ENCODE measurements at places on chromosomes 1 and 21.
A peak's percentile ranks its signal among the peaks of the same experiment; 100 is the strongest.

- no peak for DNase-seq
Observed at GRCh38 chr1:193312432-193312831, 126.0 kb upstream of the B3GALT2 start.

DNA sequence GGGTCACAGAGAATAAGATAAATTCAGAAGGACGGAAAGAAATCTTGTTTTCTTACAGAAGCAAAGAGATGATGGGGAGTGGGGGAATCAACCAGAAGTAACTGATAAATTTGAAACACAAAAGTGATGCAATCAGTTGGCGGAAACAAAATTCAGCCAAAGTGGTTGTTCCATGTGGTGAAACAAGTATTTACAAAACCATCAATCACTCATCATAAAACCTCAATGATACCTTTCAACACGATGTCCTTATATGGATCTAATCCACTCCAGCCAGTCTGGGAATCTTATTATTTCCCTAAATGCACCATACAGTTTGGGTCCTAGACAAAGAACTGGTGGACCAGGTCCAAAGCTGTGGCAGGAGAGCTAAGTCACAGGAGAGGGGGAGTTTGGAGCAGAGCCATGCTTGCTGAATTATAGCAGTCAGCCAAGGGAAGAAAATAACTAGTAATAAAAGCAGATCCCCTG, 303.8 kb upstream of the LRRC7 start:
- DNase-seq: peak; percentile 33

- DNase-seq: no peak
Observed at GRCh38 chr1:208848854-208849253, 604.7 kb upstream of the PLXNA2 start.

DNA sequence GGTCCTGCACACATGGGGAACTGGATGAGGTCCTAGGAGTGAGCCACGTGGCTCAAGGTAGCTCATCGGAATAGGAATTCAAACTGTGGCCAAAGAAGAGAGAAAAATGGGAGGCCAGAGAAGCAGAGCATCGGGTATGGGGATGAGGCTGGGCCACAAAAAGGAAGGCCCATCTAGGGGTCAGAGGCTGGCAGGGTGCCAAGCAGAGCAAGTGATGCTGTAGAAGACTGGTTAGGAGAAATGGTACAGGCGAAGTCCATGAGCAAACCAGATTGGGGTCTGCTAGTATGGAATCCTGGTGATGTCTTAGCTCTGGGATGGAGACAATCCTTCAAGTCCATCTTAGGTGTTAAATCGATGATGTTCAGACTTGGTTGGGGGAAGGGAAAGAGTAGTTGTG, 68.0 kb downstream of the TEX35 start:
- DNase-seq: no peak

GRCh38 chr1:209102120-209102519, 481.4 kb upstream of the CAMK1G start:
- no peak for DNase-seq

DNA sequence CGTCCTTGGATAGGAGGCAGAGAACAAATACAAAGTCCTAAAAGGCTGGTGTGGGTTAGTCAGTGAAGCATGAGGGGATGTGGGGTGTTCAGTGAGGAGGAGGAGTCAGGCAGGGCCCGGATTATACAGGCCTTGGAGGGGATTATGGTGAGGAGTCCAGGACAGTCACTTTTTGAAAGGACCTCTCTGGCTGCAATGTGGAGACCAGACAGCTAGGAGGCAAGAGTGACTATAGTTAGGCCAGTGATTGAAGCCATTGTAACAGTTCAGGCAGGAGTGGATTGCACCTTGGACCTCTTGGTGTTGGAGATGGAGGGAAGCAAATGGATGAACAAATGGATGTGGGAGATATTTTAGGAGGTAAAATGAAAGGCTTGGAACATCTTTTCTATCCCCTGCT, 115.8 kb downstream of the C1orf94 start:
- no peak for DNase-seq

GRCh38 chr1:150194381-150195031, 41.4 kb downstream of the ANP32E start:
- peak; percentile 21 for DNase-seq

- no peak for DNase-seq
Observed at GRCh38 chr1:17789926-17790325, 34.8 kb downstream of the ACTL8 start.

GRCh38 chr1:222643606-222643937, 25.7 kb downstream of the MIA3 start:
- DNase-seq: no peak

DNA sequence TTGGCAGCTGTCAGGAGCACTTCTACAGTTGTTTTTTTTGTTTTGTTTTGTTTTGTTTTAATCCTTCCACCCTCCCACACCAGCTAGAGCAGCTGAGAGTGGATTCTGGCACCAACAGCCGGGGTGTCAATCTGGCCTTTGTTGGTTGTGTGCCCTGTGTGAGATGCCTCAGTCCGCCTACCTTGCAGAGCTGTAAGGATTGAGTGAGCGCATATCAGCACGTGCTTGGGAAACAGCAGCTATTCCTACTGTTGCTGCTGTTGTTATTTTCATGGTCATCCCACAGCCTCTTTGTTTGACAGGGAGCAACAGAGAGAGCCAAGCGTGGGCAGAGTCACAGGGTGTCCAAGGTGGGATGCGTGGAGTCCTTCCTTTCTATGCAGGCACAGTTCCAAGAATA, 50.4 kb downstream of the PGBD5 start:
- DNase-seq: no peak
